Colonic mucosa (tissue), 4 donors: ENCODE measurements at places on chromosomes 12 and 14.

DNA sequence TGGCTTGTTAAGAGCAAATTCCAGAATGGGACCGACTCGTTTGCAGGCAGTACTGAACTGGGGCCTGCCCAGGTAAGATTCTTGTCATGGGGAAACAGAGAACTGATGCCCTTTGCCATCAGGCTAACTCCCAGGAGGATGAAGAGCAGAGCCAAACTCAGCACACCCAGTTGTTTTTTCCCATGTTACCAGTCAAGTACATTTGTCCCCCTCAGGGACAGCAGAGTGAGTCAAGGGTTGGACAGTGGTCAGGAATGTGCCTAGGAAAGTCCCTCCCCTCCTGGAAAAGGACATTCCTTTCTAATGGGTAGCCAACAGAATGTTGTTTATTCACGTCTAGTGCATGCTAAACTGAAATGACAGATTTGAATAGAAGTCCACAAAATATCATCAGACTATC, 1.6 kb downstream of the ART4 start:
- DNase-seq, result no peak

DNA sequence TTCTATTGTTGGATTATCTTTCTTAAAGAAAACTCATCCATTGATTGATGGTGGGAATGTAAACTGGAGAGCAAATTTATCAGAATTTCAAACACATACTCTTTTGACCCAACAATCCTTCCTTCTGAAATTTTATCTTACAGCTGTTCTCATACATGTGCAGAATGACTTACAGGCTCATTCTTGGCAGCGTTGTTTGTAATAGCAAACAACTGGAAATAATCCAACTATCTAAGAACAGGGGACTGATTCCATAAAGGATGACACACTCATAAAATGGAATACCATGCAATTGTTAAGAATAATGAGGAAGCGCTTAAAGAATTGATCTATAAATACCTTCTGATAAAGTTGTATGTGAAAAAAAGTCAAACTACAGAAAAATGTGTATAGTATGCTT, 24.0 kb downstream of the RHOJ start:
- no peak for DNase-seq

DNA sequence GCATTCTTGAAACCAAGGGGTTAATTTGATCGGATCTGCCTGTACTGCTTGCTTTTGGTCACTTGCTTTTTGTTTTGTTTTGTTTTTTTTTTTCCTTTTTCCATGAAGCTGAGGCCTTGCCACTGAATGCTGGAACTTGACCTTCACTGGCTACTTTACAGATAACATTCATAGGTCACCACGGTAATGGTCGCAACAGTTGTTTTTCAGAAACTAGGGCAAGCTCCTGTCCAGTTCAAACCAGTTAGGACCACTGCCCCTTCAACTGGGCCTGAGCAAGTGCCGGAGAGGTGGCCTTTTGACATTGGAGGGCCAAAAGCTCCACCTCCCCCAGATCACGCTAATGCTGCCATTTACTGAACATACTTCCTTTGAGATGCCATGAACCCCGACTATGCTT, 147.6 kb downstream of the FOXN3 start:
- no peak for DNase-seq

GRCh38 chr12:26870491-26871419, 37.8 kb upstream of the ITPR2 start:
- DNase-seq, result peak; percentile 47

GRCh38 chr12:93134175-93134890, 205.2 kb upstream of the EEA1 start:
- DNase-seq, result no peak

DNA sequence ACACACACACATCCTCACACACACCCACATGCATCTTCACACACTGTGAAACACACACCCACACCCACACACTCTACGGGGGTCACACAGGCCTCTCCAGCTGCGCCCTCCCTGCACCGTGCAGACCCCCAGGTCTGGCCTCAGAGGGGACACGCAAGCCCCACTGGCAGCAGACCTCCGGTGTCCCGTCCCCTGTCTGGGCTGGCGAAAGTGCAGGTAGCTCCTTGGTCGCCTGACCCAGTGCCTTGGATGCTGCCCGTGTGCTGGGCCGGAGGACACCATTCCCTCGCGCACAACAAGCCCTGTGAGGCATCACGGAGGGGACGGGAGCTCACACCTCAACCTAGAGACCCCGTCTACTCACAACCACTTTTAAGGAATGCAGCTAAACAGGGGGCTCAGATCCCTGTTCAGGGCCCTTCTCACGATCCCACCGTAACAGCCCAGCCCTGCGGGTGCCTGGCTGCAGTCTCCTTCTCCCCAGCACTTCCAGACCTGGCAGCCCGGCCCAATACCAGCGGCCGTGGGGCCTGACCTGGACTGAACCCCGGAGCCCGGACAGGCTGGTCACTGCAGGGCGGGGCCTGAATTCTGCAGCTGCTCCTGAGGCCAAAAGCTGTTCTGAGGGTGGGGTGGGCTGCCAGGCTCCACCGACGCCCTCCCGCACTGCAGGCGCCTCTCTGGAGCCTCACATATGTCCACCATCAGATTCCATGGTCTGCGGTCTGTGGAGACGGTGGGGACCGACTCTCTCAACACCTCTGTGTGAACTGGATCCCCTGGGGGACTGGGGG, 42.1 kb upstream of the FZD10 start:
- DNase-seq, result no peak

DNA sequence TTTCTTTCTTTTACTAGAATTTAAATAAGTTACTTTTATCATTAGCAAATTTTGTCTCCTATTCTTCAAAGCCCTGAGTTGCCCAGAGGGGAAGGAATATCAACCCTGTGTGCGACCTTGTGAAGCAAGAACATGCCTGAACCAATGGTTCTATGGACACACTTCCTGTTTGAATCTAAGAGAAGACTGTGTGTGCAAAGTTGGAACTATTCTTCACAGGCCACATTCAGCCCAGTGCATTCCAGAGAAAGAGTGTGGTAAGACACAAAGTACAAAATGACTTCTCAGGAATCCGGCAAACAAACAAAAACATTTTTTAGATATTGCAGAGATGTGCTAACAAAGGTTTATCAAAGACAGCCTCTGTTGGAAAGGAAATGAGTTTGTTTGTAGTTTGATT, 90.8 kb upstream of the PTPRQ start:
- DNase-seq, result no peak

GRCh38 chr12:1629338-1630132, 504 bp downstream of the WNT5B start:
- DNase-seq, result peak; percentile 52

DNA sequence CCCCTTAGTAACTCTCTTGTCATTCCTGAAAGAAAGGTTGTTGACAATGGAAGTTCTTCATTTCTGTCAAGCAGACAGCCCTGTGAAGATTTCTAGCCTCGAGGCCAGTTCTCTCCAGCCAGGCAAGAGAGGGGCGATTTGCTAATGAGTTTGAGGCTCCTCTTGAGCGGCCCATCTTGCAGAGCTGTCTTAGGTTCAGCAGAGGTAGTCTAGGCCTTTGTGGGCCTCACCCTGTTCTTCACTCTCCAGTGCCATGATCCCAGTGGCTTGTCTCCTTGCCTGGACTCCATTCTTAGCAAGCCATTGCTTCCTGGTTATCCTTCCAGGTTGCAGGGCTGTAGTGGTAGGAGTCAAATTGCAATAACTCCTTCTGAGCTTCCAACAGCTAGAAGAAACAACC, 9.7 kb downstream of the TPH2 start:
- DNase-seq, result no peak

- DNase-seq, result no peak
Measured at GRCh38 chr14:105206873-105207272, 25.8 kb upstream of the NUDT14 start.

GRCh38 chr14:95185033-95185766, 27.9 kb upstream of the DICER1 start:
- peak; percentile 62 for DNase-seq

- DNase-seq, result no peak
Measured at GRCh38 chr12:92639017-92639416, 63.8 kb upstream of the PLEKHG7 start.

DNA sequence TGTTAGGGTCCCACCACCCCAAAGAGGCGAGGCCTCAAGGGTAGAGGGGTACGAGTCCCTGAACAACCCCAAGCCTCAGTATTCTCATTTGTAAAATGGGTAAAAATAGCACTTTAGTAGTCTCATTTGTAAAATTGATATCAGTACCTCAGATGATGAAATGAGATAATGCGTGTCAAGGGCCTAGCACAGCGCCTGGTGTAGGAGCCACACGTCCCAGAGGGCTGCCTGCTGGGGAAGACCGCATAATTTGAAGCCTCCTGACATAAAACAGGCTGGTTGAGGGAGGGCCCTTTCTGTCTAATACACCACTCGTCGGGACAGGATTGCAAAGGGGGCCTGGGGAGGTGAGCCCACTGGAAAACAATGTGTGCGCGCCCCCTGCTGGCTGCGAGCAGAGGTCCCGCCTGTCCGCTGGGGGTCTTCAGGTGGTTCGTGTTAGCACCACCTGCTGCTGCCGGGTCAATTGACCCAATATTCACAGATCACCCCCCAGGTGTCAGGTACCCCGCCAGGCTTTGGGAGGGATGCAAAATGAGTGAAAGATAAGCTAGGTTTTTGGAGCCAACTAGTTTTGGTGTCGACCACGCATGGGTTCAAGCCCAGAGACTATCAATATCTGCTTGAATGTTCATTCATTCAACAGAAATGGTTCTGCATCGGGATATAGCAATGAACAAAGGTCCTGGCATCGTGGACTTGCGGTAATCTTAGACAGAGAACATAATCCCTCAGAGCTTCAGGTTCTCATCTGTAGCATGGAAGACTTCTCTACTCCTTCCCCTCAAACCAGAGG, 24.7 kb upstream of the IRF2BPL start:
- DNase-seq, result peak; percentile 72

- peak; percentile 44 for DNase-seq
Measured at GRCh38 chr14:70317969-70318634, 41.4 kb downstream of the COX16 start.

DNA sequence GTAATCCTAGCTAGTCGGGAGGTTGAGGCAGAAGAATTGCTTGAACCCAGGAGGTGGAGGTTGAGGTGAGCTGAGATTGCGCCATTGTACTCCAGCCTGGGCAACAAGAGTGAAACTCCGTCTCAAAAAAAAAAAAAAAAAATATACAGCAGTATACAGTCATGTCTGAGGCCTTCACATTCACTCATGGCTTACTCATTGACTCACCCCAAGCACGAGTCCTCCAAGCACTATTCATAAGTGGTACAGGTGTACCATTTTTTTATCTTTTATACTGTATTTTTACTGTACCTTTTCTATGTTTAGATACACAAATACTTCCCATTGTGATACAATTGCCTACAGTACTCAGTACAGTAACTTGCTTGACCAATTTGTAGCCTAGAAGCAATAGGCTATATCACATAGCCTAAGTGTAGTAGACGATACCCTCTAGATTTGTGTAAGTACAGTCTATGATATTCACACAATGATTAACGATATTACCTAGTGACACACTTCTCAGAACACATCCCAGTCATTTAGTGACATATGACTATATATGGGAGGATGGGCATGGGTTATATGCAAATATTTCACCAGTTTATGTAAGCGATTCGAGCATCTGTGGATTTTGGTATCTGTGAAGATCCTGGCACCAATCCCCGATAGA, 12.2 kb downstream of the LLPH start:
- no peak for DNase-seq

GRCh38 chr14:93528884-93529558, 98.3 kb downstream of the UNC79 start:
- DNase-seq, result no peak

DNA sequence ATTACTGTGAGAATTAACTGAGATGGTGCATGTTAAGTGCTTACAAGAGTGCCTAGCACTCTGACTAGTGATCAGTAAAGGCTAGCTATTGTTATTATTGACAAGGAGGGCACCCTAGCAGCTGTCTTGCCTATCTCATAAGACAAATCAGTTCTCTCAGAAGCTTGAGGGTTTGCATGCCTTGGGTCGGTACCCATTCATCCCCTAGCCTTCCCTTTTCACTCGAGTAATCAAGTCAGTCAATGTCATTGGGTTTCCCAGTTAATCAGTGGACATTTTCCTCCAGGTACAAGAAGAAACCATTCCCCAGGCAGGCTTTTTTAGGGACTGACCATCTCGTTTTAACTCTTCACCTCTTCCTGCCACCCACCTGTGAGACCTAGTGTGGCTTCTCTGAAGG, 10.4 kb upstream of the TFCP2 start:
- DNase-seq, result no peak
